ENCODE measurements at places on chromosomes 5 and 9. TPM values are rescaled to one million over a fixed set of nuclear protein-coding genes. Genes with fewer than 3 reads are reported as not detected.
A peak's percentile ranks its signal among the peaks of the same experiment; 100 is the strongest.

The CYSRT1 gene
- total RNA-seq = under 0.01 TPM

The CAPSL gene
- not detected for total RNA-seq

DNA sequence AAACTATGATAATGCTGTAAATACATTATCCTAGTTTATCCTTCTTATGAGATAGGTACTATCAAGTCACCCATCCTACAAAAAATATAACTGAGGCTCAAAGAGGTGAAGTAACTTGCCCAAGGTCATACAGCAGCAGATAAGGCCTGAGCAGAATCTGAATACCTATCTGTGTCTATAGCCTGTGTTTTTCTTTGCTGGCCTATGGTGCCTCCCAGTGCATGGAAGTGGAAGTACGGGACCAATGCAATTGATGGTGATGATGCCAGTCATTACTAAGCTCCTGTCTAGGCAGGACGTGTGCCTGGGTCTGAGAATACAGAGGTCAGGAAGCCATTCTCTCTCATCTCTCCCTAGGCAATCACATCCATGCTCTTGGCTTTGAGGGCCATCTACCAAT lies 67.8 kb downstream of the FAT2 start:
- DNase-seq = peak; percentile 38

DNA sequence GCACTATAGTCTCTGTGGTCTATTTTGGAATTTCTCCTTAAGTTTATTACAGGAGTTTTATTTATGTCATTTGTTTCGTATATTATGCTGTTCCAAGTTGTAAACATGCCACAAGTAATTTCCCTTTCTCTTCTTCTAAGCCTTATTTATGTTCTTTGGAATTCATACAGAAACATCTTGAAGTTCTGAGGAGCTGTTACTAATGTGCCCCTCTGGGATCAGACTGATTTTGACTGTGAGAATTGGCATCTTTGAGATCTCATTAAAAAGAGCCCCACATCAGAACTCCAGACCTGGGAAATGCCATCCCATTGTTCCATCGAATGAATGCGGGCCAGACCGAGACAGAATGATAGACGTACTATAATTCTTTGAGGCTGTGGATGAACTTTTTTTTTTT lies 138.8 kb upstream of the CD180 start:
- DNase-seq = no peak

- no peak for DNase-seq
Measured at GRCh38 chr9:92738661-92739081, 26.0 kb downstream of the BICD2 start.

The PCDHB4 gene
- 4.5 TPM for total RNA-seq

- no peak for DNase-seq
Measured at GRCh38 chr5:15691521-15691920, 191.5 kb downstream of the FBXL7 start.

DNA sequence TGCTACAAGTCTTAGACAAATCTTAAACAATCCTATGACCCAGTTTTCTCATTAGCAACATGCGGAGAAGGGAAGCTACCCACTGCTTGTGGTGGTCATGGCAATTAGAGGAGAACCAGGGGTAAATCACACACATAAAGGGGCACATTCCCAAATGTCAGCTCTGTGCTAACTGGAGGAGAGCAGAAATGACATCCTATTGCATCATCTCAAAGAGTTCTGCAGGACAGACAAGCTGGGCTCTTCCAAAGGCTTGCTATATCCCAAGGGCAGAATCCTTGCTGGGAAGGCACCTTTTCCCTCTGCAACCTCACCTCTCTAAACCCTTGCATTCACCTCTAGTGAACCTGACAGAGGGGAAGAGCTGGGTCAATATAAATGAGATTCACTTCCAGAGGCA lies 17.0 kb upstream of the WWC1 start:
- no peak for DNase-seq

The RGS7BP gene
- total RNA-seq = 9.4 TPM
